Activated naive CD8-positive, alpha-beta T cell treated with anti-CD3 and anti-CD28 coated beads, Interleukin-2, amount 50 U/mL, for 24 hours (primary cell): ENCODE measurements at places on chromosomes 2 and 18.

DNA sequence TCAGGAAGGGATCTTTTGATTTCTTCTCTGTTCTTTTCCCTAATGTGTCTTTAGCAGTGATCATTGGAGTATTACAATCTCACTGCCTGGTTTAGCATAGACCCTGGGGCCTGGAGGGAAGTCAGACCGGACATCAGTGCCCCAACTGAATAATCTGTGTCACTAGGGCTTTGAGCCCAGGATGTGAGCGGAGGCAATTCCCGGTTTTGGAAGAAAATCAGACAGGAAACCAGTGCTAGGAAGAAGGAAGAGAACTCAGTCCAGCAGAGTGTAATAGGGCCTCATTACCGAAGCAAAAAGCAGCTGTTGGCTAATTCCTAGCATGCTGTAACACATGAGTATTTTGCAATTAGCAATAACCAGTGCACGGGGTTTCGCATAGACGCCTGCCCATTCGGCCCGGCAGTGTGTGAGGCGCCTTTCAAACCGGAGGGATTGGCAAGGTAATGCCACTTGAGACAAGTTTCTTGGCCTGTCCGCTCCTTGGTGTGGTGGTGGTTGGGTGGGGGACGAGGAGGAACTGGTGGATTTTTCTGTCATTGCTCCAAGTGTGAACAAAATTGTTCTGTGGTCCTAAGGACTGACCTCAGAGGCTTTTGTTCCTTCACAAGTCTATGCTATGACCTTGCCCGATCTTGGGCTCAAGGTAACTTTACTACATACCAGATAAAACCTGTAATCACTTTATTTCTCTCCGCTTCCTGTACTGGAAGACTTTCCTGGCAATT is 2.8 kb downstream of the FOSL2 start:
- H3K4me3 ChIP-seq: no peak overlapping the region
- peaks cover 34% of the 10 kb centered on the region for H3K36me3 ChIP-seq
- H3K27me3 ChIP-seq: peaks cover 2% of the 10 kb centered on the region
- no peak overlapping the region for H3K27ac ChIP-seq
- peaks cover 11% of the 10 kb centered on the region for H3K4me1 ChIP-seq
- DNase-seq: no peak

GRCh38 chr2:15348045-15348444 is 213.1 kb downstream of the NBAS start:
- H3K4me1 ChIP-seq: no peaks in the 10 kb centered on the region
- DNase-seq: no peak
- H3K27ac ChIP-seq: no peak overlapping the region
- H3K27me3 ChIP-seq: no peaks in the 10 kb centered on the region
- peaks cover 56% of the 10 kb centered on the region for H3K36me3 ChIP-seq
- H3K4me3 ChIP-seq: no peak overlapping the region

DNA sequence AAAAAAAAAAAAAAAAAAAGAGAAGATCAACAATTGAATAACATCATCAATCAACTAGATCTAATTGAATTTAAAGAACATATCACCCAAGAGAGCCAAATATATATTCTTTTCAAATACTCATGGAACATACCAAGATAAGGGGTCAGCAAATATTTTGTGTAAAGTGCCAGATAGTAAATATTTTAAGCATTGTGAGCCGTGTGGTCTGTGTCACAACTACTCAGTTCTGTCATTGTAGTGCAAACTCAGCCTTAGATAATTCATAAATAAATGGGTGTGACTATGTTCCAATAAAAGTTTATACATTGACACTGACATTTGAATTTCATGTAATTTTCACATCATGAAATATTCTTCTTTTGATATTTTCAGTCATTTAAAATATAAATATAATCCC is 45.9 kb downstream of the OTX1 start:
- no peak overlapping the region for H3K4me3 ChIP-seq
- H3K4me1 ChIP-seq: no peaks in the 10 kb centered on the region
- peaks cover 3% of the 10 kb centered on the region for H3K27me3 ChIP-seq
- no peaks in the 10 kb centered on the region for H3K36me3 ChIP-seq

- H3K27ac ChIP-seq: no peak overlapping the region
- no peaks in the 10 kb centered on the region for H3K27me3 ChIP-seq
- DNase-seq: no peak
- no peaks in the 10 kb centered on the region for H3K4me1 ChIP-seq
- H3K4me3 ChIP-seq: no peak overlapping the region
Measured at GRCh38 chr2:239349453-239350135, 51.2 kb downstream of the HDAC4 start.

DNA sequence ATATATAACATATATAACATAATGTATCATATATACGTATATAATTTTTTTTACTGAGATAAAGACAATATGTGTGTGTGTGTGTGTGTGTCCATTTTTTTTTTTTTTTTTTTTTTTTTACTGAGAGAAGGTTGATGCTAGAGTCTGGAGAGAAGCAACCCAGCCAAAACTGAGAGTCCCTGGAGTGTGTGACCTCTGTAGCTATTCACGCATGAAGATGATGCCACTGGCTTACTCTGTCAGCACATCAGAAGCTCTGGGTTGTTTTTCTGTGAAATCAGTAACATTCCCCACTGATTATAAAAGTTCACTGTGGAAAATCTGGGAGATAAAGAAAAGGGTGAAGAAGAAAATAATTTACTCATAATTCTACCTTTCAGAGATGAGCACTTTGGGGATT is 27.2 kb downstream of the CCDC195 start:
- H3K4me1 ChIP-seq: no peaks in the 10 kb centered on the region
- DNase-seq: no peak
- no peak overlapping the region for H3K4me3 ChIP-seq
- no peaks in the 10 kb centered on the region for H3K36me3 ChIP-seq
- no peaks in the 10 kb centered on the region for H3K27me3 ChIP-seq

DNA sequence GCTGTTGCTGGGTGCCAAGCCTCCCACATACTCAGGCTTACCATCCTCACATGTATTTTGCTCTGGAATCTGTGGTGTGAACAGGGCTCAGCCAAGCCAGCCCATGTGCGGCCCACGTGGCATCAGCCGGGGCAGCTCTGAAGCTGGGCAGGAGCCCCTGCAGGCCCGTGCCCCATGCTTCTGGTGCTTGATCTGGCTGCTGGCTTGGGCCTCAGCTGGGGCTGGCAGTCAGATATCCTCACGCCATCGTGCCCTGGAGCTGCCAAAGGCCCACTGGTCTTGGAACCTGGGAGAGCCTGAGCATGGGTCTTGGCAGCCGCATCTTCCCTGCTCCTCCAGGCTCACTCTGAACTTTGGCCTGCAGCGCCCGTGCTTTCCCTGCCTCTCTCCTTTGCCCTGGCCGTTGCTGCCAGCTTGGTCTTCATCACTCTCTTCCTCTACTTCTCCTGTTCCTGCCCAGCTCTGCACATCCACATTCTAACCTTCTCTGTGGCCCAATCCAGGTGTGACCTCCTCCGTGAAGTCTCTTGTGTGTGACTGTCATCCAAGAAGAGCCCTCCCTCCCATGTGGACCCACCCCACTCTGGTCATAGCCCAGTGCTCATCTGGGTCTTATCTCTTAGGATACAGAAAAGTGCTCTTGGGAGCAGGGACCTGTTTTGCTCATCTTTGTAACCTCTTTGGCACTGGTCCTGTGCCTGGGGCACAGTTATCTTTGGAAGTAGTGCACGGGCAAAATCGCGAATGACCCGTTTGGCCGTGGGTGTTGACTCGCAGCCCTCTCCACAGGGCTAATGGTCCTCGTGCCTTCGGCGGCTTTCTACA is 116.1 kb downstream of the RNF144A start:
- H3K36me3 ChIP-seq: peaks cover 17% of the 10 kb centered on the region
- no peak overlapping the region for H3K4me3 ChIP-seq
- H3K27ac ChIP-seq: no peak overlapping the region

GRCh38 chr2:164495491-164496223 is 125.6 kb downstream of the GRB14 start:
- no peaks in the 10 kb centered on the region for H3K36me3 ChIP-seq
- no peaks in the 10 kb centered on the region for H3K27me3 ChIP-seq
- H3K4me1 ChIP-seq: no peaks in the 10 kb centered on the region
- no peak for DNase-seq
